ENCODE measurements at places on chromosomes 3 and 15.

DNA sequence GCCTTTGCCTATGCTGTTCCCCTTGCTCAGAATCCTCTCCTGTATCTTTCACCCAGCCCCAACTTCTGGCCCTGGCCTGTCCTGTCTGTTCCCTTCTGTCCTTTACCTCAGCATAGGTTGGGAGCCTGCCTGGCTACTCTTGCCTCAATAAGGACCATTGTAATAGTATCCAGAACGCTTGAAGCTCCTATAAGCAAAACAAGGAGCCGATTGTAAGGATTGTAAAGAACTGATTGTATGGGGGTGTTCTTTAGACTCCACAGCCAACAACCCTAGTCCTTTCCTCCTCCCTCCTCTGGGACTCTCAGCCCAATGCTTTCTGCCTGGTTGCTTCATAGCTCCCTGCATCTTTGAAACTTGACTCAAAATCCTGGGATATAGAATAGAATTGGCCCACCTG lies 18.7 kb upstream of the RAD54L2 start:
- no peak for DNase-seq

- DNase-seq: no peak
Observed at GRCh38 chr15:90957031-90957790, 2.5 kb downstream of the RCCD1 start.

DNA sequence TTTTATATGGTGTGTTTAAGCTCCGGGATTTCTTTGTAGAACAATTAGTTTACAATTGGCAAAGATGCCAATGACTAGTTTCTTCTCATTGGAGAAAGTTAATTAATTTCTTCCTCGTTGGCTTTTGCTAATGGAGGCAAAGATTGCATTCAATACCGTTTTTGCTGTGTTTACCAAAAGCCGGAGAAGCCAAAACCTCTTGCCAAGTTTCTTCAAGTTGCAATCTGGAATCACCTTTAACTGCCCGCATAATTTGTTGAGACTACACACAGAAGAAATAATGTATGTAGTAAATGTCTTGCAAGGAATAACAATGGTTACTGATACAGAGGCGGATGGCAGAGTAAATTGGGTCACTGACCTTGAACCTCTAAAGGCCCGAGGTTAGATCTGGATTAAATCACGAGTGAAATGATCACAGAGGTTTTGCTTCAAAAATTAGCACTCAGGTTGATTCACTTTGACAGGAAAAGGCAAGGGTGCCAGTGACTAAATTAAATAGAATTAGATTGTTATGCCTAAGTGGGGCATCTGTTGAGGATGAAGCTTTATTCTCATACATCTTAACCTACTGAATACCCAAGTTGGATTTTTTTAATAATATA lies 732.1 kb upstream of the NR2F2 start:
- no peak for DNase-seq

DNA sequence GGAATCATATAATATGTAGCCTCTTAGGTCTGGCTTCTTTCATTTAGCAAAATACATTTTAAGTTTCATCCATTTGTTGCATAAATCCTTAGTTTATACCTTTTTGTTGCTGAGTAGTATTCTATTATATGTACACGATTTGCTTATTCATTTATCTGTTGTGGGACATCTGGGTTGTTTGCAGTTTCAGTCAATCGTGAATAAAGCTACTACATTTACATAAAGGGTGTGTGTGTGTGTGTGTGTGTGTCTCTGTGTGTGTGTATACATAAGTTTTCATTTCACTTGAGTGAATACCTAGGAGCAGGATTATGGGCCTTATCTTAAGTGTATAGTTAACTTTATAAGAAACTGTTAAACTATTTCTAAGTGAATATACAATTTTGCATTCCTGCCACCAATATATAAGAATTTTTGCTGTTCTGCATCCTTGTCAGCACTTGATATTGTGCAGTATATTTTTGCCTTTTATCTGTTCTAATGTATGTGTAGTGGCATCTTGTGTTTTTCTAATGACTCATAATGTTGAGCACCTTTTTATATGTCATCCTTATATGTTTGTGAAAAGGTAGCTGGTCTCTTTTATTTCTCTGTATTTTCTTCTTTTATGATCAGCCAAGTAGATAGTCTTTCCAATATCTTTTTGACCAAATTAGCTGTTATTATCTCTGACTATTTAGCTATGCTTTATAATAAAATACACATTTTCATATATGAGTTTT lies 55.0 kb downstream of the GLCE start:
- no peak for DNase-seq

DNA sequence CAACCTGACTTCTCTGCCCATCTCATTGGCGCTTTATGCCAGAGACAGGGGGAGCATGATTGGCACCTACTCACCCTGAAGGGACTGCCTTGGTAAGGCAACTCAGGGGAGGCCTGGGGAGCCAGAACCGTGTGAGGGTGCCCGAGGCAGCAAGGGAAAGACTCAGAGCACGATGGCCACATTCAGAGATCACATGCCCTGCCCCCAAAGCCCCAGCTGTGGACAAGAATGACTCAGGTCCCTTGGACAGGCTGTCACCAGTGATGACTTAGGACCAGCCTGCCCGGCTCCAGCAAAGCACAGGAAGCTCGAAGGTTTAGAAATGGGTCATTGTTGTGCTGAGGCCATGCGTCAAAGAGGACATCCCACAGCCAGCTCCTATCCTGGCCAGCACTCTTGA lies 49.1 kb upstream of the LIMD1 start:
- peak; percentile 78 for DNase-seq
